Stimulated activated CD4-positive, alpha-beta T cell treated with anti-CD3 and anti-CD28 coated beads, Interleukin-15, amount 100 ng/mL, for 1 hour (primary cell): ENCODE measurements at places on chromosomes 3 and 15.

DNA sequence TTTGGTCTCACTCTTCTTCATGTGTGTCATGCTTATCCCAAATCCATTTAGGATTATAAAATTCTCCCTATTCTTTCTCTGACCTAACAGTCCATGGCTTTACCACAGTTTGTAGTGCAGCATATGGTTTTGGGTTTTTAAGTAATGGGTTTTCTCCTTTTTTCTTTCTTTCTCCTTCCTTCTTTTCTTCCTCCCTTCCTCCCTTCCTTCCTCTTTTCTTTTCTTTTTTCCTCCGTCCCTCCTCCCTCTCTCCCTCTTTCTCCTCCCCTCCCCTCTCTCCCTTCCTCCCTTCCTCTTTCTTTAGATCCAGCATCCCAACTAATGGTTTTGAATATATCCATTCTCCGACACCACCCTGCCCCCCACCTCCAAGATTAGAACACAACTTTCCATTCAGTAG, 118.9 kb downstream of the RBPMS2 start:
- DNase-seq: no peak

- no peak for DNase-seq
Observed at GRCh38 chr15:48360841-48361240, 29.6 kb downstream of the DUT start.

DNA sequence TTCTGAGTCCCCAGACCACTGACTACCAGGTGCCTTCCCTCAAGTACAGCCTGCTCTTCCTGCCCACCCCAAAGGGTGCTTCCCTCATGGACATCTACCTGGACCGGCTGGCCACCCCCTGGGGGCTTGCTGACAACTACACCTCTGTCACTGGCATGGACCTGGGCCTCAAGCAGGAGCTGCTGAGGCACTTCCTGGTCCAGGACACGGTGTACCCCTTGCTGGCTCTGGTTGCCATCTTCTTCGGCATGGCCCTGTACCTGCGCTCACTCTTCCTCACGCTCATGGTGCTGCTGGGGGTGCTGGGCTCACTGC, 9.3 kb downstream of the DISP2 start:
- DNase-seq: no peak

DNA sequence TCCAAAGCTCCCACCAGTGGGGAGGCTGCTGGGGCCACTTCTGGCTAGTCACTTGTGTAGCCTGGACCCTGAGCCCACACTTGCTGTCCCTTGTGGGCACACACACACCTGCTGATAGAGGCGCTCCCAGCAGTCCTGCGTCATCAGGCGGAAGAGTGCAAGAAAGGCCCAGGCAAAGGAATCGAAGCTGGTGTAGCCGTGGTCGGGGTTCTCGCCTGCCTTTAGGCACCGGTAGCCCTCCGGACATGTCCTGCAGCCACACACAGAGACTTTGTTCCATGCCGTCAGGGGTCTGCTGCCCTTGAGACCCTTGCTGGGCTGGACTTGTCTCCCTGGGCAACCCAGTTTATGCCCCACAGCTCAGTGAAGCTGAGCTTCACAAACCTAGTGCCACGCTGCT, 42.9 kb downstream of the SCN5A start:
- no peak for DNase-seq

GRCh38 chr3:156793851-156794250, 32.3 kb upstream of the LEKR1 start:
- no peak for DNase-seq

DNA sequence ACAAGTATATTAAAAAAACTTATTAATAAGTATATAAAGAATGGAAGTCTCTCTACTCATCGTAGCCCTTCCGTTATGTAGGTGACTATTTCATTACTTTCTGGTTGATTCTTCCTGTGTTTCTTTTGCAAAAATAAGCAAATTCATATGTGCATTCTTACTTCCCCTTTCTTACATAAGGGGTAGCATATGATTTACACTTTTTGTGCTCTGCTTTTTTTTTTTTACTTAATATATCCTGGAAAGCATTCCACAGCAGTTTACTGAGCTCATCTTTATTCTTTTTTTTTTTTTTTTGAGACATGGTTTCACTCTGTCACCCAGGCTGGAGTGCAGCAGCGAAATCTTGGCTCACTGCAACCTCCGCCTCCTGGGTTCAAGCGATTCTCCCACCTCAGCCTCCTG, 12.9 kb downstream of the SCAMP5 start:
- DNase-seq: no peak

GRCh38 chr3:72311425-72311824, 526.5 kb upstream of the PROK2 start:
- DNase-seq: no peak

DNA sequence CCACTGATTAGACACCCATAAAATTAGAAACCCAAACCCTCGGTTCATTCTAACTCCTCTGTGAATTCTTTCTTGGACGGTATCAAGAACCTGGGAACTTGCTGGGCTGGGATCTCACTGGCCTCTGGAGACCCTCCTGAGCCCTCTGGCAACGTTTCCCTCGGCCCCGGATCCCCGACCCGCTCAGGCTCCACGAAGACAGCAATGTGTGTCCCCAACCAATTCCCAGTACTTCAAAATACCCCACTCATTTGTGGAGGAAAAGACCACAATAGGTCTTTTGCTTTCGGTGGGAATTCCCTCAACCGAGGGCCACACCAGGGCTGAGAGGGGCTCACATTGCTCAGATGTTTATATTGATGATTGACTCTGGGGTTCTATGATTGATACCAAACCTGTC, 117.9 kb upstream of the PRR20G start:
- DNase-seq: no peak

- DNase-seq: no peak
Observed at GRCh38 chr3:171353423-171353822, 106.8 kb downstream of the TNIK start.

DNA sequence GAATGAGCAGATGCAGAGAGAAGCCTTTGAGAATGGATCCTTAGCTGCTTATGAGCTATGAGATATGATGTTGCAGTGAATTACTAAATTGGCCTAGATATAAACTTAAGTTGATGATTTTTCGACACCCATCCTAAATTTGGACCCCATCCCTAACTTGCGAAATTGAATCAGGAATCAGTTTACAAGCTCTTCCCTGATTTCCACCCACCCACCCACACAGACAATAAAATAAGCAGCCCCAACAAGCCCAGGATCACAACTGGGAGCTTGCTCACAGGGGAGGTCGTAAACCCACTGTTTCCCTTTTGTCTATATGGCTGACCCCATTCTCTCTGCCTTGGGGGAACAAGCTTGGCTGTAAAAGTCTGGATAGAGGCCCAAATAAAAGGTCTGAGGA, 57.3 kb downstream of the GREM1 start:
- no peak for DNase-seq

DNA sequence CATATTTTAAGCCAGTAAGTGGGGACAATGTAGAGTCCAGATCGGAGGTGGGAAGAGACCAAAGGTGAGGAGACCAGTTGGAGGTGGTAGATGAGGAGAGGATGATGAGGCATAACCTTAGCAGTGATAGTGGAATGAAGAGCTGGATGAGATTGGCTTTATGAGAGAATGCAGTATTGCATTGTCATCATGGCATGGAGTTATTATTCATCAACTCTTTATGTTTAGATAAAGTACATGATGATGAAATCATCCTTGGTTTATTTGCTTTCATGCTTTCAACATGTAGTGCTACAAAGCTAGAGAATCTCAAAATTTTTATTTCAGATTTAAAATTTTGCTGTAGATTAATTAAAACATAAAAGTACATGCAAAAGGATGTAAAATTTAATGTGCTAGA, 64.0 kb downstream of the PPM1L start:
- DNase-seq: no peak

DNA sequence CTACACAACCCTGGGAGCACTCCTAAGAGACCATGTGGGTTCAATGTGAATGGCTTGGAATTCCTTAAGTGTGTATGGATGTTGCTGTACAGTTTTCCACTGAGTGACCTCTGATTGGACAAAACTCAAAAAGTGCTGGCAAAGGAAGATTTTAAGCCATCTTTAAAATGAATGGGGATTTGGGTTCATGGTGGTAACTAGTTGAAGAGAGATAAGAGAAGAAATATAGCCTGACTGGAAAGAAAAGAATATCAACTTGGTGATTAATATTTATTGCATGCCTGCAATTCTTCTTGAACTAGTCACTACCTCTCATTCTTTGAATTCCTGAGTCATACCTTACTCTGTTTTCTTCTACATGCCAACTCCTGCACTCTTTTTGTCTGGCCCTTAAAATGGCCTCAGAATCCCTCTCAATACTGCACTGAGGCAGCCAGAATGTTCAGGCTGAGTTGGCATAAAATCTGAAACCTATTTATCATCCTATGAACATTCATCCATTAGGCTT, 124.7 kb downstream of the RPL22L1 start:
- DNase-seq: no peak

DNA sequence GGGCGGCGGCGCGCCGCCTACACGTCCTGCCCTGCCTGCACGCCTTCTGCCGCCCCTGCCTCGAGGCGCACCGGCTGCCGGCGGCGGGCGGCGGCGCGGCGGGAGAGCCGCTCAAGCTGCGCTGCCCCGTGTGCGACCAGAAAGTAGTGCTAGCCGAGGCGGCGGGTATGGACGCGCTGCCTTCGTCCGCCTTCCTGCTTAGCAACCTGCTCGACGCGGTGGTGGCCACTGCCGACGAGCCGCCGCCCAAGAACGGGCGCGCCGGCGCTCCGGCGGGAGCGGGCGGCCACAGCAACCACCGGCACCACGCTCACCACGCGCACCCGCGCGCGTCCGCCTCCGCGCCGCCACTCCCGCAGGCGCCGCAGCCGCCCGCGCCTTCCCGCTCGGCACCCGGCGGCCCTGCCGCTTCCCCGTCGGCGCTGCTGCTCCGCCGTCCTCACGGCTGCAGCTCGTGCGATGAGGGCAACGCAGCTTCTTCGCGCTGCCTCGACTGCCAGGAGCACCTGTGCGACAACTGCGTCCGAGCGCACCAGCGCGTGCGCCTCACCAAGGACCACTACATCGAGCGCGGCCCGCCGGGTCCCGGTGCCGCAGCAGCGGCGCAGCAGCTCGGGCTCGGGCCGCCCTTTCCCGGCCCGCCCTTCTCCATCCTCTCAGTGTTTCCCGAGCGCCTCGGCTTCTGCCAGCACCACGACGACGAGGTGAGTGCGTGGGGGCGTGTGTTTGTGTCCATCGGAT, 602 bp downstream of the TRIM71 start:
- no peak for DNase-seq

DNA sequence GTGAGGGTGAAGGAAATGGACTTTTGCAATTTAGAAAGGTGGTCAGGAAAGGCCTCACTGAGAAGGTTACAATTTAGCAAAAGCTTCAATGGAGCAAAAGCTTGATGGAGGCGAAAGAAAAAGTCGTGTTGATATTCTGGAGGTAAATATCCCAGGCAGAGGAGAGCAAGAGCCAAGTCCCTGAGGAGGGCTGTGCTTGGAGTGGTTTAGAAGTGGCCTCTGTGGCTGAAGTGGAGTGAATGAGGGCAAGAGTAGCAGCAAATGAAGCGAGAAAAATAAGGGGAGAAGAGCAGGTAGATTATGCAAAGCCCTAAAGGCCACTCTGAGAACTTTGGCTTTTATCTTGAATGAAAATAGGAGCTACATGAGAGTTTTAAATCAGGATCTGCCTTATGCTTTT, 54.1 kb downstream of the GUCA1C start:
- no peak for DNase-seq

DNA sequence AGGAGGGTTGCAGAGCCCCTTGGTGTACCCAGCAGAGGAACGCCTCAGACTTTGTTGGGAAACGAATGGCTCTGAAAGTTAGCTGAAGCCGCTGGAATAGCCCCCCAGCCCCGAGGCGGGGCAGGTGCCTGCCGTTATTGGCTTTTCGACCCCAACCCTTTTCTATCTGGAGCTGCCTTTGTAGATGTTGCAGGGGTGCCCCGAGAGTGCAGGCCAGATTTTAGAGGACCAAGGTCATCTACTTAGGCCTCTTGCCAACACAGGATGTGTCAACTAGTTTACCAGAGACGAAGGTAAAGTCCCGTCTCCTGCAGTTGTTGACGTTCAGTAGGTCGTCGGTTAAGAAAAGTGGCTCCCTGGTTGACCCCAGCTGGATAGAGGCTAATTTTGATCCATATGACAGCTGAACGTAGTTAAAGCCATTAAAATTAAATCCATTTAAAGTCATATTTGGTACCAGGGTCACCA, 579 bp upstream of the UBE3A start:
- no peak for DNase-seq

DNA sequence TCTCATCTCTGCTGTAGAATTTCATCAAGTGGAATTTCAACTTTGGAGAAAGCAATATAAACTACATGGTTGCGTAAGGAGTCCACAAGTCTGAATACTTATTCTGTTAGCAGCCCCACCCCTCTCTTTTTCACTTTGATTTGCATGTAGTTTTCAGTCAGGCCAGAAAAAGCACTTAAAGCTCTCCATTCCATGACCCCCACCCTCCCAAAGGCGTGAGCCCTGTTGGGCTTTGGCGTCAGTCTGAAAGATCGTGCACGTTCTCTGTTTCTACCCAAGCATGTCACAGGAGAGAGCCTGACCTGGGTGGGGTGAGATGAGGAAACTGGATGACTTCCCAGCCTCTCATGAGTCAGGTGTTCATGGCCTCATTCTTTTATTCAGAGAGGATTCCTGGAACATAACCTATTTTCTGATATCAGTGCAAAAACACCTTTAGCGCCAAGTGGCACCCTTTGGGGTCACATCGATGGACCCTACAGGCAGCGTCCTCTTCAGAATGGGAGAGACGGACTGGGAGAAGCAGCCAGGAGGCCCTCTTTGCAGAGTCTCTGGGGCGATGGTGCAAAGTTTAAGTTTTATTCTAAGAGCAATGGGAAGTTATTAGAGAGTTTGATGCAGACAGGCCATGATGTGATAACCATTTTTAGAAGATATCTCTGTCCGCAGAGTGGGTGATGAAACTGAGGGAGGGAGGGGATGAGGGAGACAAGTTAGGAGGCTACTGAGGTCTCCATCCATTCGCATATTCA, 55.8 kb downstream of the LSM3 start:
- no peak for DNase-seq

- no peak for DNase-seq
Observed at GRCh38 chr15:71146580-71146982, 31.3 kb downstream of the THSD4 start.

GRCh38 chr15:64480891-64481290, 20.5 kb downstream of the ZNF609 start:
- DNase-seq: no peak

- peak; percentile 6 for DNase-seq
Observed at GRCh38 chr15:43105077-43105736, 631 bp downstream of the UBR1 start.

- DNase-seq: no peak
Observed at GRCh38 chr3:149011676-149012075, 20.3 kb downstream of the GYG1 start.

GRCh38 chr15:57502116-57502515, 89.6 kb upstream of the MYZAP start:
- no peak for DNase-seq

DNA sequence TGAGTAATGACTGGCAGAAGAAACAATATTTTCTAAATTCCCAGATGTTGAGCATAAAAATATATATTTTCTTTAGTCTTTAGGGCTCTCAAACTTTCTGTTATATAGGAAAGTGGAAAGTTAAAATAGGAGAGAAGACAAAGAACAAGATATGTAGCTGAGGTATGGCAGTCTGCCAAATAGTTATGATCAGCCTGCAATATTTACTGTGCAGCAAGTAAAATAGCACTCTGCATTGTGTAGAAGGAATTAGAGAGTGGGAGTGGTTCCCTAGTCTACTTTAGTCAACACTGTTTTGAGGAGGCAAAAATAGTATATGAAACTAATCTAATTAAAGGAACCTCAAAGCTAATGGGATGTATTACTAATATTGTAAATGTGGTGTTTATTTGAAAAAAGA, 978.1 kb upstream of the ALCAM start:
- no peak for DNase-seq
